Mucosa of gallbladder (tissue), 1 donor: ENCODE measurements at places on chromosomes 6 and 20. TPM values are rescaled to one million over a fixed set of nuclear protein-coding genes. Genes with fewer than 3 reads are reported as not detected.
A peak's percentile ranks its signal among the peaks of the same experiment; 100 is the strongest.

DNA sequence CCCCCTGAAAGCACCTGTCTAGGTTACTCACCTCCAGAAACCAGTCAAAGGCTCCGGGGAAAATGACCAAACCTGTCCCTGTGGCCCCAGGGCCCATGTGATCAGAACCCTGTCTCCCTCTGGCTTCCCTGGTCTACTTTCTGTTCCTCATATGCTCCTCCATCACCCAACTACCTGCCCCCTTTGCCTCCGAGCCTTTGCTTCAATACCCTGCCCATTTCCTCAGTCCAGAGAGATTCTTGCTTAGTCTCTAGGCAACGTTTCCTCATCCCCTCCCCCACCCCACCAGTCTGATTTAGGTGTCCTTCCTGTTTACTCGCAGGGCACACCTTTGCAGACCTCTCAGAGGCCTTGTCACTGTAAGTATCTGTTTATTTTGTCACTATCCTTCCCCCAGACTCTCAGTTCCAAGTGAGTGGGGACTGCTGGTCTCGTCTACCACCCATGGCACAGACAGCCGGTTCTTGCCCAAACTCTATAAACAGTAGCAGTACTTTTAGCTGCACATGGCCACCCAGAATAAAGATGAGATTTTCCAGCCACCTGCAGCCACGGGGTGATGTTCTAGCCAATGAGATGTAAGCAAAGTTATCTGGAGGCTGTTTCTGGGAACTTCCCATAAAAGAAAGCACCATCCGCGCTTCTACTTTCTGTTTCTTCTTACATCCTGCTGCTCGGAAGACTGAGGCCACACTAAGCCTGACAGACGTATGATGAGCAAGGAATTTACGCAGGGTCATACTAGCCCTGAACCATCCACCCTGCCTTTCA lies 13.3 kb downstream of the ELOVL5 start:
- peak; percentile 32 for DNase-seq

DNA sequence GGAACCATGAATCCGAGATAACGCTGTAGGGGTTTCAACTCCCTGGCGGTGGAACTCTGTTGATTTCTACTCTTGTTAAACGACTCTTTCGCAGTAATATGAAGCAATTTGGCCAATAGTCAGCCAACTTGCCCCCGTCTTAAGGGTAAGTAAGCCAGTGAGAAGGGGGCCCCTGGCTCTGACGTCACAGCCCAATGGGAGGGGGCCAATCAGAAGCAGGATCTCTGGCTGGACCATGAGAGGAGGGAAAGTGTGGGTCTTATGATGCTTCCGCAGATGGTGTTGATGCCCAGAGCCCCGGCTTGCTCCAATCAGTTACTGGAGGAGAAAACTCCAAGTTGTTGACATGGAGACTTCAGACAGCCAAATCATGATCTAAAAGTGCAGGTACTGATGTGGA lies 242.4 kb downstream of the BMP7 start:
- no peak for DNase-seq

- DNase-seq = no peak
These were observed 13.9 kb downstream of the PI16 start for GRCh38 chr6:36968266-36968977.

- DNase-seq = no peak
These were observed 485.0 kb downstream of the MMUT start for GRCh38 chr6:48978016-48978415.

DNA sequence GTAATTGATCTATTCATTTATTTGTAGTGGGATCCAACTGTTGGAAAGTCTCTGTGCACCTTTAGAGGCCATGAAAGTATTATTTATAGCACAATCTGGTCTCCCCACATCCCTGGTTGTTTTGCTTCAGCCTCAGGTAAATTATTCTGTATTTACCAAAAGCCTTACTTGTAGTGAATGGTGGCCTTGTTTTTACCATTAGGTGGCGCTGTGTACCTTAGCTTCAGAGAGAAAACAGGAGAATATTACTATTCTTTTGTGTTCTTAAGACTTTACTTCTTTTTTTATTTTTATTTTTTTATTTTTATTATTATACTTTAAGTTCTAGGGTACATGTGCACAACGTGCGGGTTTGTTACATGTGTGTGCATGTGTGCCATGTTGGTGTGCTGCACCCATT lies 23.7 kb downstream of the PEX7 start:
- DNase-seq = peak; percentile 63

DNA sequence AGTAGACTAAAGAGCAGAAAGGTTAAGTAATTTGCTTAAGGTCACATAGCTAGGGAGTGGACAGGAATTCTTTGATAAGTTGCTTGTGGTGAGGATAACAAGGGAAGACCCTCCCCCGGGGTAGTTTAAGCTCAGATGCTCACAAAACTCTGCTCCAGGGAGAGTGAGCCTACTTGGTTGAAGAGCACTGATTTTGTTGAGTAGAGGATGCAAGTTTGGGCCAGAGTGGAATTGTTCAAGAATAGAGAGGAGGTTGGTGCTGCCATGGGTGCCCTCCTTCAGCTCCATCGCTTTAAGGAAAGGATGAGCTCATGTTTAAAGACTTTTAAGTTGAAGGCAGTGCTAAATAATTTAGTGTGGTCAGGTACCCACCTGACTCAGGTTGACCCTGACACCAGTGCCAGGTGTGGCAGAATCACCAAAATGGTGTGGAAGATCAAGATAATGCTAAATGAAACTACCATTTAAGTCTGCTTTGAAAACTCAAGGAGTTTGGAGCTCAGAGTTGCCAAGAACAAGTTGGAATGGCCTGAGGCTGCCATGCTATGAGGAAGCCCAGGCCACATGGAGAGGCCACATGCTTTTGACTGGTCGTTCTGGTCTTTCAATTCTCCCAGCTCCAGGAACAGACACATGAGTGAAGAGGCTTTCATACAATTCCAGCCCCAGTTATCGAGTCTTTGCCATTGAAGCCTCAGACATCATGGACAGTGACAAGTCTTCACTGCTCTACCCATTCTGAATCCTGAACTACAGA lies 8.0 kb upstream of the TCF15 start:
- no peak for DNase-seq

DNA sequence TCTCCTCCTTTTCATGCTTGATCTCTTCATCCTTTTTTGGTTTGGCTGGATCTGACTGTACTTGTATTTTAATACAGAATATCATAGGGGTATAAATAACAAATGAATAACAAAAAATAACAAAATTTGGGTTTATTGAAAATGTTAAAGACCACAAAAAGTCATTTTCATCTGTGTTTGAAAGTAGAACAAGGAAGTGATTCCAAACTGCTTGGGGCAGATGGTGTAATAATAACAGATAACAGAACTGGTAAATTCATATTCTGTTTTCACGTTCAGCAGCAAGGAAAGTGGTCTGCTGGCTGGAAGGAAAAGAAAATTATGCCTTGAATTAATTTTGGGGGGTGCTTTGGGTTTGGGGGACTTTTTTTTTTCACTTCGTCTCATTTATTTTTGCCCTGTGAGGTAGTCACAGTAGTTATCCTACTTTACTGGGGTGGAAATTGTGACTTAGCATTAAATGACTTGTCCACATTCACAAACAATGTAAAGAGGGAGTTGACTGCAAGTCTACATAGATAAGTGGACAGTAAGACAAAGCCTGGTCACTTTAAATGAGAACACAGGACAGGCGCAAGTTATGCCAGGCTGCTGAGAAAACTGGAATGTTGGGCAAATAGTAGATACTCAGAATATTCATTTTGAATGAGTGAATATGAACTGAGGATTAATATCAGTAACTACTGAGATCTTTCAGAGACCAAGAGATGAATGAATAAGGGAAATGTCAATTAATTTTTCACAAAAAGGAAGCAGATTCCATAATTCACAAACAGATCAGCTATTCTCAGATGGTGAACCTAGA lies 193.9 kb upstream of the CITED2 start:
- DNase-seq = no peak

- no peak for DNase-seq
These were observed 288.7 kb downstream of the RNF144B start for GRCh38 chr6:18675881-18676280.

DNA sequence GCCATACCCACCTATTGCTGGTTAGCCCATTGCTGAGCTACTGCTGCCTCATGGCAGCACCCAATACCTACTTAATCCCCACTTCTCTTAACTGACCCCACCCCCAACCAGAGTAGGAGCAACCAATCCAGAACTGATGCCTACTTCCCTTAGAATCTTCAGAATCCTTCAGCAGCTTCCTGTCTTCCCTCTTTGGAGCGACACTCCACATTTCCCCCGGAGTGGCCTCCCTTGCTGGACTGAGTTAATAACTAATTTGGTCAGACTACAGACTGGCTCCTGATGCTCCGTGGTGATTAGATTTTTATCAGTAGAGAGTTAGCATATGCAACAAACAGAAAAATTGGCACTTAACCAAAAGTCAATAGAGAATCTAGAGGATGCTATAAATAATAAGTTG lies 51.2 kb upstream of the UBR2 start:
- no peak for DNase-seq

GRCh38 chr20:3539311-3540107 lies 68.7 kb downstream of the ATRN start:
- no peak for DNase-seq

DNA sequence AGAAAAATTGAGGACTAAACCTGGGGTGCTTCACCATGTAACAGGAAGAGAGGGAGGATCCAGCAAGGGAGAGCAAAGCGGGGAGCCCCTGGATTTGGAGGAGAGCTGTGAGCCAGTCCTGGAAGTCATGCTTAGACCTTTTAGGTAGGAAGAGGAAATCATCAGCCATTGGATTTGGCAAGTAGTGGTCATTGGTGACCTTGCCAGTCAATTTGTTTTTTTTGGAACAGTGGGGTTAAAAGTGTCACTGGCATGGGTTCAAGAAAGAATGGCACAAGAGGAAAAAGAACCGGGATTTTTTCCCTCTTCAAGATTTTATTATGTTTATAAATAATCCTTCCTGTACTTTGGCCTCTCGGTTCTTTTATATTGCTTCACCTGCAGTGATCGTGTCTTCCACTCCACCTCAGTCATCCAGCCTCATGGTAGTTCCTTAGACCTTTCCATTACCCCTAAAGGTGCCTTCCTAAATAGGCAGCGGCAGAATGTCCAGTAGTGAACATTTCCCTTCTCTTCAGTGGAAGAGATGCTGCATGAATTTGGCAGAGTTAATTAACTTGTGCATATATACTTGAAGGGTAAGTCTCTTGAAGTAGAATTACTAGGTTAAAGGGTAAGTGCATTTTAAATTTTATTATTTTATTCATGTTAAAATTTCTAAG lies 124.7 kb downstream of the QKI start:
- DNase-seq = no peak

- no peak for DNase-seq
These were observed 840 bp downstream of the DEFB132 start for GRCh38 chr20:258269-258858.

DNA sequence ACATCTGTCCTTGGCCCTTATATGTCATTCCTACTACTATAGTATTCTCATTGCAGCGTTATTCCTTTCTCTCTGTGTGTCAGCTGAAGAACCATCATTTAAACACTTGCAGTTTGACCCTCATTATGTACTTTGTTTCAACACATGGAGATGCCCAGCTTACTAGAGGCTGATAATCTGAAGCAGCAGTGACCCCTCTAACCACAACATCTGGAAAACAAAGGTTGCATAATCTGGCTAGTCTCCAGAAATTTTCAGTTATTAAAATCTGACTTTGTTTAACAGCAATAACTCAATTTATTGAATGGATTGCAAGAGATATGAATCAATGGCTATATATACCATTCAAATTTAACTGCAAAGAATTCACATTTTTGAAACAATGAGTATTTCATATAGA lies 6.6 kb upstream of the PHIP start:
- no peak for DNase-seq

GRCh38 chr6:30880698-30881252 lies 3.5 kb upstream of the DDR1 start:
- no peak for DNase-seq

- DNase-seq = no peak
These were observed 26.1 kb downstream of the MANBAL start for GRCh38 chr20:37315452-37316110.

- no peak for DNase-seq
These were observed 10.2 kb upstream of the PEDS1 start for GRCh38 chr20:50163570-50164317.

DNA sequence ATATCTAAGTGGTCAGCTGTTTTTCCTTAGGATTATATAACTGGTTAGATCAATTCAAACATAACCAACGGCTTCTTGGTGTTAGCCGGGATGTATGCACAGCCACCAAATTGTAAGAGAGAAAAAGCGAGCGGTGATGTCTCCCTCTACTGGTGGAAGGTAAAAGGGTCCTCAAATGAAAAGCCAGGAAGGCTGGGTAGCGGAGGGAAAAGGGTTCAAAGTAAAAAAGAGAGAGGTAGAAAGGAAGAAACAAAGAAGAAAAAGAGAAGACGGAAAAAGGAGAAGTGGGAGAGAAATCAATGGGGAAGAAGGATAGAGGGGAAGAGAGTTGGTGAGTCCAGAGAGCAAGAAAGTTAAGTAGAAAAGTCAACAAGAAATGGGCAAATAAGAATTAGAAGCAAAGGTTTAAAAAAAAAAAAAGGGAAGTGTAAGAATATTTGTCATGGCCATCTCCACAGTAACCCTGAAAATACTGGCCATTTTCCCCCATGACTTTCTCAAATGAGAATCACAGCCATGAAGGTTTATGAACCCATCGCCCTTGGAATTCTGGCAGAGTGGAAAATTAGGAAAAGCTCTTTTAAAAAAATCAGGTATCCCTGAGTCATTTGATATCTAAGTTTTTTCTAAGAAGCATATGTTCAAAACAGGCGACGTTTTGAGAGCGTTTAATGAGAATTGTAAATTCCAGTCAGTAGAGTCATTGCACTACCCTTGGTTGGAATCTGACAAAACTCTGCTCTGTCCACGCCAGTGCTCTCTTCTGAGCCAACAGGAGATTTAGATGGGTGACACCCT lies 155.6 kb upstream of the SNX9 start:
- DNase-seq = peak; percentile 63

- no peak for DNase-seq
These were observed 105.0 kb upstream of the QKI start for GRCh38 chr6:163309491-163310026.

- DNase-seq = no peak
These were observed 60.5 kb upstream of the SAMD5 start for GRCh38 chr6:147447835-147448611.

DNA sequence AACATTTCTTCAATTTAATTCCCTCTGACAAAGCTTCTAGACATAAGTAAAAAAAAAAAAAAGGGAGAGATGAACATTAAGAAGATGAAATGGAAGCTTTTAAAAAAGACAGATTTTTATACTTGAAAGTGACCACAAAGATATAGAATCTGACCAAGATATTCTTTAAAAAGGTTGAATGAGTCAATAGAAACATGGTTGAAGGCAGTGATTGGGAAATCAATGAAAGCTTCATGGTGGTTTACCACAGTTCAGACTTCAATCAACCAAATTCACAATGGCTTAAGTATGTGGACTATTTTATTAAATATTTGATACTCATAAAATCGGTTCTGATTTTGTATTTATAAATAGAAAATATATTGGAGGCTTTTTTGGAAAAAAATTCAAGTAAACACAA lies 248.4 kb upstream of the HSF2 start:
- DNase-seq = no peak

GRCh38 chr20:38110525-38111178 lies 54.4 kb downstream of the TGM2 start:
- DNase-seq = no peak

GRCh38 chr6:115613488-115613887 lies 447.2 kb downstream of the FRK start:
- no peak for DNase-seq

RIPOR3 gene
- total RNA-seq = 6.4 TPM

SLC22A23 gene
- total RNA-seq = 46.0 TPM

PAK5 gene
- 12.5 TPM for total RNA-seq

C6orf58 gene
- total RNA-seq = not detected

SLC52A3 gene
- 7.5 TPM for total RNA-seq

PRR18 gene
- not detected for total RNA-seq

TXNDC5 gene
- total RNA-seq = 84.8 TPM

PTCHD4 gene
- not detected for total RNA-seq

GMPR gene
- 10.4 TPM for total RNA-seq

FOXF2 gene
- 3.6 TPM for total RNA-seq

IL17A gene
- total RNA-seq = not detected
